ENCODE measurements at places on chromosomes 4 and X.
A peak's percentile ranks its signal among the peaks of the same experiment; 100 is the strongest.

- DNase-seq = no peak
These were observed 7.8 kb downstream of the FRG2 start for GRCh38 chr4:190019023-190019858.

DNA sequence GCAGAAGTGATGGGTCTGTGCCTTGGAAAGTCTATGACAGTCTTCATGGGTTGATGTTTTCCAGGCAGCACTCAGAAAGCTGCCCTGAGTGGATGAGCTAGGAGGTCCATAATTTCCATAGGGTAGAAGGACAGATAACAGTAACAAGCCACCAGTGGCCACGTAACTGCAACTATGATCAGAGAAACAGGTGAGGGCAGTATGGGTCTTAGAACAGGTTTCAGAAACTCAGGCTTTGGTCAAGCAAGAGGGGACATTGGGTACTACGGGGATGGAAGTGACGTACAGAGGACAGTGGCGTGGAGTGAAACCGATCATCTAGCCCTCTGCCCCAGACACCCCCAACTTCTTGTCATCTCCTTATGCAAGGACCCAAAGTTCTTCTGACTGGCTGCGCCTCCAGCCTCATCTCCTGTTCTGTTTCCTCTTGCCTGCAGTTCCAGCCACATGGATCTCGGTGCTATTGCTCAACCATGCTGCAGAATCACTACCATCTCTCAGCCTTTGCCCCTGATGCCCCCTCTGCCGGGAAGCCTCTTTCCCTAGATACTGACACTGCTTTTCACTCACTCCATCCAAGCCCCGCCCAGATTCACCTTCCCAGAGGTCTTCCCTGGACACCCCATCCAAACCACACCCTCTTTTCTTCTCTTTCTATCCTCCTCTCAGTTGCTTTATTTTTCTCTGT is 123.4 kb downstream of the MFAP3L start:
- no peak for DNase-seq

DNA sequence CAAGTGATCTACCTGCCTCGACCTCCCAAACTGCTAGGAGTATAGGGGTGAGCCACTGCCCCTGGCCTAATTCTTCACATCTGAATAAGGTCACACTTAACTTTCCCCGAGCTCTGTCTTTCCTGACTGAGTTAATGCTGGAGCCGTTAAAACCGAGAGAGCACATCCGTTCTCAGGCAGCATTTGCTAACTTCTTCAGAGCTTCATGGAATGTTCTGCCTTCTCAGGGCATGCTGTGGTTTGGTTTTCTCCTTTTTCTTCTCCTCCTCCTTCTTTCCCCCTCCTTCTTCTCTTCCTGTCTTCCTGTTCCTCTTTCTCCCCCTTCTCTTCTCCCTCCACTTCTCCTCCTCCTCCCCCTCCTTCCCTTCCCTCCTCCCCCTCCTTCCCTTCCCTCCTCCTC is 119.9 kb downstream of the ASMT start:
- DNase-seq = no peak

GRCh38 chr4:122890147-122890795 is 32.1 kb downstream of the NUDT6 start:
- DNase-seq = no peak

DNA sequence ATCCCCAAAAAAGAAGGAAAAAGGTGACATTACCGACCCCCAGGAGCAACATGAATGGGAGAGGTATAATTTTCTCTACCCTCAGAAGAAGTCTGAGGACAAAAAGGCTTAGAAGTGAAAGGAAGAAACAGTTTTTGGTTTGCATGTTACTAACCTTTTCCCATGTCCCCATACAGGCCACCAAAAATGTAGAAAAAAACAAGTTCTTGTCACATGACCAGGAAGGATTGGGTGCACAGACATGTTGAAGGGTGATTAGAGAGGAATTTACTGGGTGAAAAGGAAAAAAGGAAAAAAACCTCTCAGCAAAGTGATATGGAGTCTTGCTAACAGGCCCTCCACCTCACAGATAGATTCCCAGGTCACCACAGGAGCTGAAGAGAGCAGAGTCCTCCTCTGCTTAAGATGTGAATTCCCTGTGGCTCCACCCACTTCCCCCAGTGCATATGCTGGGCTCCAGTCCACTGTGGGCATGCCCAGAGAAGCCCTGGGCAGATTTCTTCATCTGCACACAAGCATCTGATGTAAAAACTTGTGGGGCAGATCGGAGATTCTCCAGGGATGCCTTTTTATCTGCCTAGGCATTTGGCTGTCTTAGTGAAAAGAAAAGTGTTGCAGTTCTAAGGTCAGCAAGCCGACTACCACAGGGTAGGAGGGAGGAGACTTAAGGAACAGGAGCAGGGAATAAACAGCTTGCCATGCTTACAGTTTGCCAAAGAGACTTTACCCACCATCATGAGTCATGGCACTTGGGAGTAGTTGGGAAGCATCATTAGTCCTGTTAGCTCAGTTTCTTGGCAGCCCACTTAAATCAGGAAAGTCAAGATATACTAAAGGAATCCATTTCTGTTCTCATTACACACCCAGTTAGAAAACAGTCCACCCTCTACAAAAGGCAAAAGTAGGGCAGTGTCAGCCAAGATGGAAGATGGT is 25.0 kb upstream of the PASD1 start:
- DNase-seq = no peak

DNA sequence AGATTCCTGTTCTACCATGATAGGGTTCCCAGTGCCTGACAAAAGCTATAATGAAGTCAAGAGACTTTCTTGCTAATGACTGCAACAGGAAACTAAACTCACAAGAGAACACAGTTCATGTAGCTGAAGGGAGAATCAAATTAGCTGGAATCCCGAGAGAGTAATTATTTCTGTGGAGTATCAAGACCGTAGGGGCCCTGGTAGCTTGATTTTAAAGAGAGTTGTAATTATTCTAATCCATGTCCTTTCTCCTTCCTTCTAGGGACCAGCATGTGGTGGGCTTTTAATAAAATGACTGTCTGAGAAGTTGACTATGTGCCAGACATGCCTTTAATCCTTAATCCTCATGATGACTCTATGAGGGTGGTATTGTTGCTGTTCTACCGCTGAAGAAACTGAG is 1.7 kb upstream of the TRPC5OS start:
- no peak for DNase-seq

DNA sequence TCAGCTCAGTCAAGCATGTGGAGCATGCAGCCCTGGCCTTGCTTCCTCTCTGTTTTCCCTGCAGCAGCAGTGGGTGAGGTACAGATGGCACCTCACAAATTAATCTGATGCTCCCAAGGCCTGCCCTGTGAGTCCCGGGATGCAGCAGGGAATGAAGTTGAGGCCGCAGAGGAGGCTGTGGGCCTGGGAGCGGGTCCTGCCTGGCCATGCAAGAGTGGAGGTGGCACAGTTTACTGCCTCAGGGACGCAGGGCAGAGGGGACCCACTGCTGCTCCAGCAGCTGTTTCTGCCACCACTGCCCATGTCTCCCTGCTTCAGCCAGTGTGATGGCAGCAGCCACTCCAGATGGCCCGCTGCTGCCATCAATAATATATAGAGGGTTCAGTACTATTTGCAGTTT is 474.6 kb downstream of the EPHA5 start:
- no peak for DNase-seq

- DNase-seq = no peak
These were observed 4.3 kb downstream of the STIM2 start for GRCh38 chr4:26864899-26865298.

DNA sequence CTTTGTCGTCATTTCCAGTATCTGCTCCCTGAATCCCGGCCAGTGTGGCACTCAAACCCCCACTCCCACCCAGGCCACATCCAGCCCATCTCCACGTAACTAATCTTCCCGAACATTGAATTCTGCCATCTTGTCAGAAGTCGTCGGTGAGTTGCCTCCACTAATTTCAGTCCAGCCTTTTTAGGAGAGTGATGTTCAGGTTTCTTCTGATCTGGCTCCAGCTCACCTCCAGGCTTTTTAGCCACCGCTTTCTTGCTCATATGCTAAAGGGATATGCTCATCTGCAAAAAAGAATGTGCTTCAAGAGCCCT is 1.3 kb downstream of the TMEM165 start:
- no peak for DNase-seq

DNA sequence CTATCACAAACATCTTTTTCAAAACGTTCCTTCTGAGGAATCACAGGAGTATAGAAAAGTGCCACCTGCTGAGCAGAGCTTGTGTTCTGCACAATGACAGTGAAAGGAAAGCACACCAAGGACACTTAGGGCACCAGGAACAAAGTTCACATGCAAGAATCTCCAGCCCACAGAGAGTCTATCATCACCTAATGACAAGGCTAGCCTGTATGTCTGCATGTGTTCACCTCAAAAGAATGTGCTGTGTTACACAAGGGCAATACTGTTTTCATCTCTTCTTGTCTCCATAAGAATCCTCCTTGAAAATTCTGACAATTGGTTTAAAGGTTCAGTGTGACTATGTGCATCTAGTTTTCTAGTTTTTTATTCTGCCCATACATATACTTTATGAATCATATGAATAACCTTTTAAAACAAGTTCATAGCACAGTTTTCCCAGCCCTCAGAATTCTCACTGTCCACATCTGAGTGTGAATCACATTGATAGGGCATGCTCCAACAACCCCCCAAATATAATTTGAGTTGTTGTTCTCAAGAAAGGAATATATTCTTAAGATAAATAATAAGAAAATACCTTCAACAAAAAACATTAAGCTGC is 118.0 kb downstream of the PWWP3B start:
- DNase-seq = no peak

- DNase-seq = peak; percentile 70
These were observed at the start of gene OCIAD2 for GRCh38 chr4:48906206-48907173. Gene OCIAD2 (minus strand): TSS chr4:48906774. CDS start chr4:48904549, 2,225 bp downstream.

DNA sequence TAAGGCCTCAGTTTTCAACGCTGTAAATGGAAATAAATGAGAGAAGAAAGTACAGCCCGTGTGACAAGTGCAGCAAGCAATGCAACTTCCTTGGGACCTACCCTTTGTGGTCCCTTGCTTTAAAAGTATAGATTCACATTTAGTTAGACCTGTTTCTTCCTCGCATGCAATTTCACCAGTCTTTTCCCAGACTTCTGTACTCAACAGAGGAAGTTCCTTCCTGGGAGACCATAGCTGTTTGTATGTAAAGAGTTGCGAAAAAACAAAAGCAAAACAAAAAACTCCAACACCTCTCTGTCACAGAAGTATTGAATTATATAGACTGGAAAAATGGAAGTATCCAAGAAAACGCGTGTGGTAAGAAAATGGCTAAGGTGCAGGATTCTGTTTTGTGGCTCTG is 1.1 kb upstream of the IRF2 start:
- no peak for DNase-seq

DNA sequence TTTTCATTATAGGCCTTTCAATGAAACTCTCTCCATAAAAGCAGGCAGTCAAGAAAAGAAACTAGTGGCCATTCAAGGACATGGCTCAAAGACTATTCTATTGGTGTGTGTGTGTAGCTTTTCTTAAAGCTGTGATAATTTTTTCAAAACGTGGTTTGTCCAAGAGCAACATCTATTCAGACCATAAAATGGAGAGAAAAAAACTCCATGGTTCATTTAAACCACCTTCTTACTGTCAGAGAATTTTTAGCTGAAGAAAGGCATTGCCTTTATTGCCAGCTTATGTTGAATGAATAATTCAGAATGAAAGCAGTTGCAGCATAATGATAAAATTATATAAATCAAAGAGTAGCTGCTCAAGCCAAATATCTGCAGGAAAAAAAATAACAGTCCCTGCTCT is 325.5 kb downstream of the PCDH18 start:
- DNase-seq = no peak

- no peak for DNase-seq
These were observed 46.3 kb downstream of the ATP1B4 start for GRCh38 chrX:120408168-120408567.

GRCh38 chr4:70892086-70892769 is 9.9 kb upstream of the MOB1B start:
- no peak for DNase-seq

GRCh38 chr4:28351826-28352225 is 1491.2 kb downstream of the STIM2 start:
- no peak for DNase-seq

- DNase-seq = no peak
These were observed 55.0 kb downstream of the MRPL1 start for GRCh38 chr4:77917601-77918000.

DNA sequence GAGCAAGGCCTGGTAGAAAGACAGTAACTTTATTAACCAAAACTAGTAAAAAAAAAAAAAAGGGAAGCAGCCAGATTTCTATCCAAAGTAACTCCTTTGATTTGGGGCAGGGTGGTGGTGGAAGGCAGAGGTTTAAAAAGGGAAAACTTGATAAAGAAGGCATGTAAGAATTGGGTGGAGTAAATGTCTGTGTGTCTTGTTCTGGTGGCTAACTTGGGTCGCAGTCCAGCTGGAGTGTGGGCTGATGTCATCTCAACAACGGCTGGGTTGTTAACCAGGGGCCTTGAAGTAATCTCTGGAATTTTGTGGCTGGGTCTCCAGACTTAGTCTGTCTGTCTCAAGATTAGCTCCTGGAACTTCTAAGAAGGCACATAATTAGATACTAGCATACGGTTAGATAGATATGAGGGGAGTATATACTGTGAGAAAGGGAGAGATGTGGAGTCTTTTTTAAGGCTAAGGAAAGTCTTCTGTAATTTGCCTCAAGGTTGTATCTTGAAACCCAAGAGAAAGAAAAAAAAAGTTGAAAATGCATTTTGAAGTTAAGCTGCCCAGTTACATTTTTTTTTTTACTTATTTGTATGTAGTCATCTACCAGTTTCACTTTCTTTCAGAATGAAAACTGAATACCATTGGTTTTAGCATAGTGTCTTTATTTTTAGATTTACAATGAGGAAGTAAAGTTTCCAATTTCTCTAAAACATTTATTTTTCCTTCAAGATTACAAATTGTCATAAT is 48.3 kb downstream of the MTHFD2L start:
- DNase-seq = no peak

- no peak for DNase-seq
These were observed 27.4 kb downstream of the EDNRA start for GRCh38 chr4:147508346-147508745.

GRCh38 chr4:42618023-42618422 is 38.9 kb downstream of the ATP8A1 start:
- DNase-seq = no peak

DNA sequence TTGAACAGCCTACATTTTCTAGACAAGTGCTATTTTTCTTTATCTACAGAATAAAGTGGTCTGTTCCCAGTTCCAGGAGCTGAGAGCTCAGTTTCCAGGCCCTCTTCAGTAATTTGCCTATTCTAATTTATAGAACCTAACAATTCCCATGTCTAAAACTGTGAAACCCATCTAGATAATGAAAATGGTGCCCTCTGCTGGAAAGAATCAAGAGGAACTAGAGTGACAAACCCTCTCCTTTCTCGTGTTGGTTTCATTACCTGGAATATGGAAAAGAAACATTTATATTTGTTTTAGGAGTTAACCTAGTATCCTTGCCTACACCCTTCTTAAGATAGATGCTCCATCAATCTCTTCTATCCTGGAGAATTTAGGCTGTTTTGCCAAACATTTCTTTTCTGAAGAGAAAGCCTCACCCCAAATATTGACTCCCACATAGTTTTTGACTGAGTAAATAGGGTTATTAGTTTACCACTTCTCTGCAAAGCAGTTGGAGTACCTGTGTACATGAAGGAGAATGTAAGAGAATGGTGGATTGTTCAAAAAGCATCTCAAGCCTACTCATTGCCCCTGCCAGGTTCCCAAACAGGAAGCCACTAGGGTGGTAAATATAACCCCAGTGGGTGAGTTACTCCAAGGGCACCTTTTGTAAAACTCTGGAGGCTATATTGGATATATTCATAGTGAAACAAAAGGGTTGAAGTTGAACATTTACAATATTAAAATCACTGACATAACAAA is 121.6 kb downstream of the RASL11B start:
- DNase-seq = no peak

GRCh38 chrX:129833153-129833990 is 10.3 kb downstream of the ZDHHC9 start:
- DNase-seq = no peak

- no peak for DNase-seq
These were observed 3.6 kb upstream of the KLHL2 start for GRCh38 chr4:165203541-165204461.

All from stimulated activated CD8-positive, alpha-beta memory T cell treated with anti-CD3 and anti-CD28 coated beads, Interleukin-15, amount 100 ng/mL, for 48 hours (primary cell).